ENCODE measurements at places on chromosomes 2 and 18.

DNA sequence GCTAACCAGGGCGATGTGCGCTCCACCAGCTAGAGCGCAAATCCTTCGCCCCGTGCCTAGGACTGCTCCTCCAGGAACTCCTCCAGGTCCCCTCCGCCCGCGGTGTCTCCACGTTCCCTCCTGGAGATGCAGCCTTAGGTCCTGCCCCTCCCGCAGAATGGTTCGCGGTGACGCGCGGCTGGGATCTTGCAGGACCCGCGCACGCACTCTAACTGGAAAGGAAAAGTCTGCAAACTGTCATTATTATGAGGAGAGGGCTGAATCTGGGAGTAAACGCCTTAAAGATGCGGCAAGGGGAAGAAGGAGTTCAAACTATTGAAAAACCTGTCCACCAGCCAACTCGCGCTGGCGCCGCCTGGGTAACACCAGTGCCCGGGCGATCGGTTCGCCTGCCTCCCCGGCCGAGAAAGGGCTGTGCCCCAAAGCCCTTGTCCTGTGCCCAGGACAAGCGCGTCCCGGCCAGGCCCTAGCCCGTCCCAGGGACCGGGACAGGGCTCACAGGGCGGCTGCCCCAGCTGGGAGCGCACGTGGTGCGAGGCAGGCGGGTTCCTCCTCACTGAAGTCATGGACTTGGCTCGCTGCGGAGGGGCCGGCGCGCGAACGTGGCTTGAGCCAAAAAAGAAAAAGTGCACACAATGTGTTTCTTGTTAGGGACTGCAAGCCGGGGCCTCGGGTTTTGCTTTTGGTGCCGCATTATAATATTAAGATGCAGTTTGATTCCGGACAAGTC is 5.5 kb upstream of the ID2 start:
- no peak for DNase-seq

- no peak for DNase-seq
Observed at GRCh38 chr2:151261977-151262291, 271 bp upstream of the RBM43 start.

GRCh38 chr2:207428573-207428972 is 101.2 kb upstream of the CREB1 start:
- no peak for DNase-seq

DNA sequence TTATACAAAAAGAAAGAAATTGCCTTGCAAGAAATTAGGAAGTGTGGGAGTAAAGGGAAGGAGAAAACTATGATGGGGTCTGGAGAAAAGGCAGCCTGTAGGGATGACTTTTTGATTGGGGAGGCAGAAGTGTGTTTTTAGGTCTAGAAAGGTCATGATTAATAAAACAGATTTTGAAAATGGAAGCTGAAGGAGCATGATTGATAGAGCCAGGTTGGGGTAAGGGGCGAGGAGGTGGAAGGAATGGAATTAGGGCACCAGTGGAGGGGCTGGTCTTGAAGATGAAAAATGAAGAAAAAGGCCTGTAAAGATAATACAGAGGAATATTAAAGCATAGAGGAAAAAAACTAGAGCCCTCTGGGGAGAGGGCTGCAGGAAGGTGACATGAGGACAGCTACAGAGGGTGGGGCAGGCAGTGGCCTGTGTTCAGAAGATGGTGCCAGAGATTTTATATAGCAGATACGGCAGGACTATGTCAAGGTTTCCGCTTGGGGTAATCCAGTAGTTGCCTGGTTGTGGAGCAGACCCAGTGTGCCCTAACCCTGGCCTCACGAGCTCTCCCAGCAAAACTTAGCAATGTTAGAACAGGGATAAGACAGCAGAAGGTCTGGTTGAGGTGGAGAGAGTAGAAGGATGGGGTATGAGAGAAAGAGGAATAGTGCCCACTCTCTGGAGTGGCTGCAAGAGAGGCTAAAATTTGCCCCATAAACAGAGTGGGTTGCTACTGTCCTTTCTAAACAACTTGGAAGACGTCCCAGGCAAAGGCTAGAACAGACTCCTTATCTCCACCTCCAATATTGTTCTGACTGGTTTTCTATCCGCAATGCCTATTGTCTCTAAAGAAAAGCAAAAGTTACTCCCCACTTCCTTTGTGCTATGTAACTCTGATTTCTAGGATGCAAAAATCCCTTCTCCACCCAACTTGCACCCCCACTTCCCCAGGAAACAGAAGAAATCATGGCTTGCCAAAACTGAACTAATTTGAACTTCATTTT is 287.3 kb downstream of the AGPS start:
- no peak for DNase-seq

GRCh38 chr2:176103194-176103593 is 3.6 kb downstream of the HOXD12 start:
- DNase-seq, result no peak

DNA sequence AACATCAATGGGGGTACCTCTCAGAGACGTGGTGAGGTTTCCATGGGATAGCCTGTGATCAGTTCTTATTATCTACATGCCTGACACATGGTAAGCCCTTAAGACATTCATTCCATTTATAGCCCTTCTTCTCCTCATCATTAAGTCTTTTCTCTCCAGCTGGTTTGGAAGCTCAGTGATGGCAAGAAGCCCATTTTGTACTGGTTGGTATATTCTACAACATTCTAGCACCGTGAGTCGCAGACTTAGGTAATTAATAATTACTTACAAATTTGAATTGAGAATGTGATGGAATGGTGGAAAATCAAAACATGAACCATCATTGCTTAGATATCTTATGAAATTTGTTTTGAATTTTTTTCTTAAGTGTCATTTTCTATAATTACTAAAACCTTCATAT is 472.6 kb downstream of the DLGAP1 start:
- no peak for DNase-seq

GRCh38 chr2:232908695-232909094 is 38.6 kb downstream of the SNORC start:
- DNase-seq, result no peak

- DNase-seq, result no peak
Observed at GRCh38 chr2:513981-514706, 163.1 kb downstream of the TMEM18 start.

DNA sequence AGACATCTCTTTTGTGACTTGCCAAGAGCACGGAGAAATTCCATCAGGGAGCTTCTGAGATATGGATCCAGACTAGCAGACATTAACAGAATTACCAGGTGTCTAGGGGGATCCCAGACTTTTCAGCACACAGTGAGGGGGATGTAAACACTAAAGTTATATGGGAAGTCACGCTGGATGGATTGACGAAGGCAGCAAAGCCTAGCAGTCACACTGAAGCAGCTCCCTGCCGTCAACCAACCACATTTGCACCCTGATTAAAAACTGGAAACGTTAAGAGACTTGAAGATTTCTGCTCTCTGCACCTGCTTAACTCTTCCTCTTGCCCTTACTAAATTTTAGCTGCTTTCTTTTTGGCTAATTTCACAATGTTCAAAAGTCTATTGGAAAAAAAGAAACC is 62.5 kb upstream of the BCL2L11 start:
- no peak for DNase-seq

DNA sequence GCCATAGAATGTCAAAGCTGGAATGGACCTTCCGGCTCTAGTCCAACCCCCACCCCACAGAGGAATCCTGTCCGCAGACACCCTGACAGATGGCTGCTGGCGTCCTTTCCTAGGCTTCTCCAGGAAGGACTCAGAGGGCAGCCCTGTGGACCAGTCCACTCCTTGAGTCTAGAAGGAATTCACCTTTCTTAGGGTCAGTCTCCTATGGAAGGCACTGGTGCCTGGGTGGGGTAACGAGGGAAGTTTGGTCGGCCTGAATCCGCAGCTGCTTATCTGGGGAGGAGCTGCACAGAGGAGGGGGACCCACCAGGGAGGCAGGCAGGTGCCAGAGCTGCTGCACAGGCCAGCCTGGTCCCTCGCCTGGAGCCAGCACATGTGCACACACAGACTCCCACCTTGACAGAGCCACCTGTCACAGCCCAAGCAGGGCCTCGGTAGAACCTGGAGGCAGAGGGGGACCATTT is 2.5 kb downstream of the DNMT3A start:
- no peak for DNase-seq

DNA sequence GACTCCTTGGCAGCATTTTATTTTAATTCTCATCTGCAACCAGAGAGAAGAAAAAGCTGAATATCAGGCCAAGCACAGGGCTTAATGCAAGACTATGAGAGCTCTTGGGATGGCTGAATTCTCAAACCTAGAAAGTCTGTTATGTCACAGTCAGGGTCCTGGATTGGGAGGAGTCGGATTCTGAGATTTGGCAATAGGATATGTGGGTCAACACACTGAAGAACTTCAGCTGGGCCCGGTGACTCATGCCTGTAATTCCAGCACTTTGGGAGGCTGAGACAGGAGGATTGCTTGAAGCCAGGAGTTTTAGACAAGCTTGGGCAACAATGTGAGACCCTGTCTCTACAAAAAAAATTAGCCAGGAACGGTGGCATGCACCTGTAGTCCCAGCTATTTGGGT is 102.4 kb downstream of the COL3A1 start:
- DNase-seq, result no peak

DNA sequence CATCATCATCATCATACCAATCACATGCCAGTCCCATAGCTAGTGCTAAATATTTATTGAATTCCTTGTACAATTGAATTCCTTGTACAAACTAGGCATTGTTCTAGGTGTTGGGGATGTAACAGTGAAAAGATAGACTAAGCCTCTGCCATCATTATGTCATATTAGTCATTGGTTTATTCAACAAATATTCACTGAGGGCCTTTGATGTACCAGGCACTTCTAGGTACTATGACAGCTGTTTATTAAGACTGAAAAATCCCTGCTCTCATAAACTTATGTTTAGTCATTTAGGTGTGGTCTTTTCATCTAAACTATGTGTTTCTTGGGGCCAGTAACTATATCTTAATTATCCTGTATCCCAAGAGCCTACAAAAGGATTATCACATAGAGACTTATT is 412.3 kb upstream of the ETAA1 start:
- DNase-seq, result no peak

DNA sequence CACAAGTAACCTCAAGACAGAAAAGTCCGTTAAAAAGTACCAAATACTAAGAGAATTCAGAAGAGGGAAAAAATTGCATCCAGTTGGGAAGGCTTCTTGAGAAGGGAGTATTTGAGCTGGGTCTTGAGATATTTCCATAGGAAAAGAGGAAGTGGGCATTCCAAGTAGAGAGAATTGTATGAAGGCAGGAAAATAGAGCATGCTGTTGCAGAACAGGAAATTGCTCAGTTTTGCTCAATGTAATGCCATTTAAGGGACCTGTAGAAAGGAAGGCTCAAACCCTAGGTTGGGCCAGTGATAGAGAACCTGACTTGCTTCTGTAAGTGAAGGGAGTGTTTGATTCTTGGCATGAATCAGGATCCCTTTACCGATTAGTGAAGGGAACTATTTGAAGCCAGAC is 1.0 kb upstream of the ZC3H8 start:
- DNase-seq, result no peak

DNA sequence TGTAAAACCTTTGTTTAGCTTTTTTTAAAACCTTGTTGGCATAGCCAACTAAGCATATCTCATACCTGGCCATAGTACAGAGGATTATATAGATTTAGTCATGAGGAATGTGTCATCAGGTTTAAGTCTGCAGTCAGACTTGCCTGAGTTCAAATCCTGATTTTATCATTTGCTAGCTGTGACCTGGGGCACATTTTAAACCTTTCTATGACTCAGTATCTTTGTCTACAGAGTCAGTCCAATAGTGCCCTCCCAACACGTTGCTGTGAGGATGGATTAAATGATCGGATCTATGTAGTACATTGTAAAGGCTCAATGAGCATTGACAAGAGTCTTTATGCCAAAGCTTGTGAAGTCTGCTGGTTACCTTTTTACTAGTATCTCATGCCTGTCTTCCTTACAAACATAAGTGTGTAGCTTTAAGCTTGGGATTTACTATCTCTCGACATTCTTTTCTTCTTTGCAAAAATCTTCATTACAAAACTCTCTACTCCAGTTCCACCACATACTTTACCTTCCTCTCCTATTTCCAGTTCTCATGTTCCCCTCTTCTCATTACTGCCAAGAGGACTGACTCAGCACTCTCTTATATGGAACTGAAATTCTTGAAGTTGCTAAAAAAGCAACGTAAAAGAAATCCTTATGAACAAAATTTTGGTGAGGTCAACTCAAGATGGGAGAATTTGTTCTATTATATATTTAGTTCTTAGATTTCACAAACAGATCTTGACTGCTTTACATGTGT is 68.1 kb upstream of the RBMS1 start:
- no peak for DNase-seq

DNA sequence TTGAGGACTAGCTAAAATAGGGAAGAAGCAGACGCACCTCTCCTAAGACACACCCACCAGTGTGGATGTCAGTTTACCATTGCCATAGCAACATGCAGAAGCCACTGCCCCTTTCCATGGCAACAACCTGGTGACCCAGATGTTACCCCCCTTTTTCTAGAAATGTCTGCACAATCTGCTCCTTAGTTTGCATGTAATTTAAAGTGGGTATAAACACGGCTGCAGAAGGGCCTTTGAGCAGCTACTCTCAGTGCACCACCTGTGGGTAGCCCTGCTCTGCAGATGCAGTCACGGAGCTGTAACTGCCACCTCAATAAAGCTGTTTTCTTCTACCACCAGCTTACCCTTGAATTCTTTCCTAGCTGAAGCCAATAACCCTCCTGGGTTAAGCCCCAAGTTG is 87.1 kb downstream of the FBXO15 start:
- no peak for DNase-seq

GRCh38 chr2:113067681-113068080 is at the start of gene IL1F10:
Gene IL1F10 (plus strand): TSS chr2:113067970. CDS start chr2:113072739, 4,769 bp downstream.
- DNase-seq, result no peak

DNA sequence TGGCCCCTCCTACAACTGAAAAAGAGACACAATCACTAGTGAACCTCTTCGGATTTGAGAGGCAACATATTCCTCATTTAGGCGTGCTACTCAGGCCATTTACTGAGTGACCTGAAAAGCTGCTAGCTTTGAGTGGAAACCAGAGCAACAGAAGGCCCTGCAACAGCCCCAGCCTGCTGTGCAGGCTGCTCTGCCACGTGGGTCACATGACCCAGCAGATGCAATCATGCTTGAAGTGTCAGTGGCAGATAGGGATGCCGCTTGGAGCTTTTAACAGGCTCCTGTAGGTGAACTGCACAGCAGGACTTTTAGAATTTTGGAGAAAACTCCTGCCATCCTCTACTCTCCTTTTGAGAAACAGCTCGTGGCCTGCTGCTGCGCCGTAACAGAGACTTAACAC is 578.6 kb upstream of the RAB6C start:
- no peak for DNase-seq

DNA sequence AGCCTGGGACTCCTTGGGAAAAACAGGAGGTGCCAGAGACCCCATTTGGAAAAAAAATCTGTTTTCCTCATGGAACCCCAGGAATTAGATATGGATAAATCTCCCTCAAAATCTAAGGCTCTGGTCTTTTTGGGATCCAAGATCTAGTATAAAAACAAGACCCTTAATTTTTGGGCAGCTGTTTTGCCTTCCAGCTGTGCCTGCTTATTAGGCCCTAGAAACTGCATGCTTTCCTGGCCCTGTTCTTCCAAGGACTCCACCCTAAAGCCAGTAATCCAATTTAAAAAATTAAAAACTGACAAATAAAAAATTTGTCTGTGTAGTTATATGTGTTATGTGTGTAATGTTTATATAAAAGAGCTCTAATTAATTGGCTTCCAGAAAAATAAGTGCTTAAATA is 274.6 kb downstream of the STK39 start:
- no peak for DNase-seq

GRCh38 chr18:50074404-50074803 is 120.5 kb downstream of the MYO5B start:
- no peak for DNase-seq

GRCh38 chr2:47401789-47402554 is 984 bp upstream of the MSH2 start:
- no peak for DNase-seq

- peak; percentile 48 for DNase-seq
Observed at GRCh38 chr18:75211002-75211621, 515 bp downstream of the TSHZ1 start.

All from GM19239 (cell line).